ENCODE measurements at places on chromosomes 12 and 14.

DNA sequence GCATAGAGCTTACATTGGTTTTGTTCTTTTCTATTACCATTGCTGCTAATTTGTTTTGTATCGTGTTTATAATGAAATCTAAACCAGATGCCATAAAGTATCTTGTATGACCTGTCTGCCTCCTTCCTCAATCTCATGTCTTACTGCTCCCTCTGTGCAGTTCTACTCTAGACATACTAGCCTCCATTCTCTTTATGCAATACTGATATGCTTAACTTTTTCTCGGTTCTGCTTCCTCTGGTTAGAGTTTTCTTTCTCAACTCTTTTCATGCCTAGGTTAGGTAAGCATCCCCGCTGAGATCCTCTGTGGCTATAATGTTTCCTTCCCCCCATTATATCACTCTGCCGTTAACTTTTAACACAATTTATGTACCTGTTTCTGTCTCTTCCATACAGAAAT, 852.3 kb downstream of the TRHDE start:
- no peak for DNase-seq

DNA sequence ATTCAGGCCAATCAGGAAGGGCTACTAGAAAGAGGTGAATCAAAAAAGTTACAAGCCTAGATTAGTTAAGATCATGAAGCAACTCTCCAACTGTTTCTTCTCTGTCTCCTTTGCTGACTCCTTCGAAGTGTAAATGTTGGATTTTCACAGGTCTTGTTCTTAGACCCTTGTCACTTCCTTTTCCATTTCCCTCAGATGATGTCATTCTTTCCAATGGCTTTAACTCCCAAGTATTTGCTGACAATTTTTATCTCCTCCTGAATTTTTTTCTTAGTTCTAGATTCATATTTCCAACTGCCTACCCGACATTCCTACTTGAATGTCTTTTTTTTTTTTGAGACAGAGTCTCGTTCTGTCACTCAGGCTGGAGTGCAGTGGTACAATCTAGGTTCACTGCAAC, 10.8 kb downstream of the GAS2L3 start:
- no peak for DNase-seq

DNA sequence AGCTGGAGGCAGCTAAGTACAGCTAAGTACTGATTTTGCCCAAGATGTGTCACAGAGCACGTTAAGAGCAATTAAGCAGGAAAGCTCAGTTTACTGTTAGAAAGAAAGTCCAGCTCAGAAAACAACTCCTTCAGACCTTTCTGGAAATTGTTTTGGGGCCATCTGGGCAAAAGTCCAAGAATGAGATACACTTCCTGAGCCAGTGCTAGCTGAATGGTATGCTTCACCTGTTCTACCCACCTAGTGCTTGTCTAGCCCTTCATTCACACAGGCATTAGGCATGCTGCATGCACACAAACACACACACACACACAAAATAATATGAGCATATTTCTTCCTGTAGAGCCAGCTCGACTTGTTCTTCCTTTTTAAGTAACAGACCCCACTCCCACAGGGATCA, 6.6 kb upstream of the IKZF4 start:
- DNase-seq = no peak

DNA sequence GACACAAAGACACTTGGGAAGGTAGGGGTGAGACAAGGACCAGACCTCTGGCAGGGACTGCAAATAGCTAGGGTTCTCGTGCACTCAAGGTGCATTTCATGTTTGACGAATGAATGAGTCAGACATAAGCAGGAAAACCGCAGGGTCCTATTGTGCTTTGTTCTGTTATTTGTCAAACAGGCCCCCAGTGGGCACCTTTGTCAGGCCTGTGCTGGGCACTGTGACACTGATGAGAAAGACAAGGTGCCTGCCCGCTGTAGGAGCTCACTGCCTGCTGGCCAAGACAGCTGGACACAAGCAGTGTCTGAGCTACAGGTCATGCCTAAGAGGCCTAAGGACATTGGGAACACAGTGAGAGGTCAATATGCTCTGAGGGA, 2.3 kb downstream of the OTUB2 start:
- peak; percentile 39 for DNase-seq
